ENCODE measurements at places on chromosomes 5 and 9. TPM values are rescaled to one million over a fixed set of nuclear protein-coding genes. Genes with fewer than 3 reads are reported as not detected.

DNA sequence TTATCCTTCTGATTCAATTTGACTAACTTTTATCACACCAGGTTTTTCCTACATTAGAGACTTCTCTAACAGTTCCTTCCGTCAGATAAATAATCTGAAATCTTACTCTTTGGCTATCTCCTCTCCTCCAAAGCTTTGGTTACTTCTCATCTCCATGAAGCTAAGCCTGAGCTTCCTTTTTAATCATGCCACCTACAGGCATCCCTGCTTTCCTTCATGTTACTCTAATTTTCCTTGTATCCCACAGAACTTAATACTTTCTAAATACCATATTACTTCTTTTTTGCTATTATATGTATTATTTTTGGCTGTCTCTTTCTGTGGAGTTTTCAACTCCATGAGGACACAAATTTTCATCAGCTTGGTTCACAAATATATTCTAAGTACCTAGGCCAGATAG is 49.7 kb downstream of the C9 start:
- DNase-seq, result no peak

DNA sequence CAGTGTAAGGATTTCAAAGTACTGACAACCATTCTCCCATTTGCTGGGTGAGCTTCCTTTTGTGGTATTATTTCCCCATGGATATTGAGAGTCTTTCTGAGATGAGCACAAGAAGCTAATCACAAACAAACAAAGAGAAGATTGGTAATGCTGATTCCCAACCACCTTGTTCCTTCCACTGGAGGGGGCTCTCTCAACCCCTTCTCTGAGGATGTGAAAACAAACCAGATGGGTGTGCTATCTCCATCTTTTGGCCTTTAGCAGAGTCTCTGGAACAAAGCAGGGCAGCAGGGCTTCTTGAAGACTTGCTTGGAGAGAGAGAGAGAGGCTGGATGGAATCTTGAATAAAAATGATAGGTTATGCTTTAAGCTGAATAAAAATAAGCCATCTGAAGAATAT is 576.7 kb upstream of the ZNF462 start:
- DNase-seq, result no peak

DNA sequence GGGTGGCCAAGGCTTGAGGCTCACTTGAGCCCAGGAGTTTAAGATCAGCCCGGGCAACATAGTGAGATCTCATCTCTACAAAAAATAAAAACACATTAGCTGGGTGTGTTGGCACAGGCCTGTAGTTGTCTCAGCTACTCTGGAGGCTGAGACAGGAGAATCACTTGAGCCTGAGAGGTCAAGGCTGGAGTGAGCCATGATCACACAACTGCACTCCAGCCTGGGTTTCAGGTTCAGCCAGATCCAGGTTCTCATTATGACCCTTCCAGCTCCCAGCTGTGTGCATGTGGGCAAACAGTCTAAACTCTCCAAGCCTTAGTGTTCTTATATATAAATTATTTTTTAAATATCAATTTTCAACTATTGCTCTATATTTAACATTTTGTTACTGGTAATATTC is 67.9 kb downstream of the ALDH7A1 start:
- no peak for DNase-seq

DNA sequence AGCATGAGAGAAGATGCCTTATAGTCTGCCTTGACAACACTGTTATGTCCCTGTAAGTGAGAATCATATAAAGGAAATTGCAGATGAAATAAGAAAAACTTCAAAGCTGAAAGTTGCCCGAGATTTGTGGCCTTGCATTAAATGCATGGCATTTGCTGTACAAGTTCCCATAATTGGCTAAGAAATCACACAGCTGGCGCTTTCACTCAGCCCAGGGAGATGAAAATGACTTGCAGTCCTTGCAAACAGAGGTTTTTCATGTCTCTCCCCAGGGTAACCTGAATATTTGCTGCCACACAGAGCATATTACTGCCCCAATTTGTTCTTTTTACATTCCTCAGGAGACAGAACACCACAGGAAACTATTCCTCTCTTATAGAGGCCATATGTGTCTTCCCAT is 174.8 kb downstream of the FAM114A2 start:
- DNase-seq, result no peak

DNA sequence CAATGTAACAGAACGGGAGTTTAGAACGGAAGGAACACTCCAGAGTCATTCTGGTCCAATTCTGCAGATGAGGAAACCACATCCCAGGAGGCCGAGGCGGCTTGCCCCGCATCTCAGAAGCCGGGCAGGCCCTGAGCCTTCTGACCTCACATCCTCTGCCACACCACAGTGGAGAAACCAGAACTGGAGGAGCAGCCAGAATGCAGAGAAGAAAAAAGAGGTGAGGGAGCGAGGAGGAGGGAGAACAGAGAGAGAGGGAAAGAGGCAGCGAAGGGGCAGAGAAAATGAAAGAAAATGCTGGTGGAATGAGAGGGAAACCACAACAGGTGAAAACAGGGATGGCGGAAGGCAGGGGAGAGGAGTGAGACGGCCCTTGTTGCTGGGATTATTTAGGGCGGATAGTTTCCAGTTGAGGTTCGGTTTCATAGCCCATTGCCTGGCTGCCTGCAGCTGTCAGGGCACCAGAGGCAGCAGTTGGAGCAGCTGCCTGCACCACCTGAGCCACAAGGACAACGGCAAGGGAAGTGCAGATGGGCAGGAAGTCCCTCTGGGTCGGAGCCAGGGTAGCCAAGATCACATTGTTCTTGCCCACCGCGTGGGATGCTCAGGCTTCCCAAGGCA is at the start of gene HMHB1:
TSS of gene HMHB1 (plus strand) at position 77 of the 621 bp plus-strand sequence.
- DNase-seq, result no peak

DNA sequence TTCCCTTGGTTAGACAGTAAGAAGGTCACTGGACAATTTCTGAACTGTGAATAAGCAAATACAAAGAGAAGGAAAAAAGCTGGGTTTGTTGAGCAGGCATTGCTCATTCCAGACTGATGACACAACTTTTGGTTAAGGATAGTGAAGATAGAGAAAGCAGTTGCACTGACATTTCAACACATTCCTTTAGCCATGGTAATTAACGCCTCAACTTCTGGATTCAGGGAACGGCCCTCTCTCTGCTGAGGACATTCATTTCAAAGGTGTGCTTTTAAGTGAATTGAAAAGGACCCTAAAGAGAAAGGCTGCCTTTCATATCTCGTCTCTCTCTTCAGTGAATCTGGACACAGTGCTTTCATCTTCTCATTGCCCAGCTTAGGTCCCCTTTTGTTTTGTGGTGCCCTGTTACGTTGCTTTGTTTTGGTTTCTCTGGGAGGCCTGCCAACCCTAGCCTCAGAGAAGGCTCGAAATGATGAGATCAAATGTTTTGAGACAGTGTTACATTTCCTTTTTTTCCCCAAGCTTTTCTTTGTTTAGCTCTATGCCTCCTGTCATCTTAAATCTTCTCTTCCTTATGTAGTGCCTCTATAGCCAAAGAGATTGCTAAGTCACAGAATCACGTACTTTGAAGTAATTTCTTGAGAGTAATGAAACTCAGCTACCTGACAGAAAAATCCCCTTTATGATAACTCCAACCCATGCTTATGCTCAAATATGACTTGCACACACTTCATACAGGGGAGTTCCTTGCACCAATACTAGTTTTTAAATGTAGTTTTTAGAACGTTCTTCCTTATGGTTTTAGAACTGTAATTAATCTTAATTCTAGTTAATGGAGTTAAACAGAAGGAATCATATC is 94.4 kb upstream of the IFNE start:
- DNase-seq, result no peak

- no peak for DNase-seq
These were observed 61.1 kb upstream of the LPAR1 start for GRCh38 chr9:111099199-111100008.

GRCh38 chr5:176875783-176876505 is 23.2 kb downstream of the HK3 start:
- DNase-seq, result no peak

GRCh38 chr9:129270903-129271431 is 92.9 kb upstream of the IER5L start:
- no peak for DNase-seq

GRCh38 chr9:69186841-69187611 is 12.9 kb downstream of the TJP2 start:
- DNase-seq, result no peak

DNA sequence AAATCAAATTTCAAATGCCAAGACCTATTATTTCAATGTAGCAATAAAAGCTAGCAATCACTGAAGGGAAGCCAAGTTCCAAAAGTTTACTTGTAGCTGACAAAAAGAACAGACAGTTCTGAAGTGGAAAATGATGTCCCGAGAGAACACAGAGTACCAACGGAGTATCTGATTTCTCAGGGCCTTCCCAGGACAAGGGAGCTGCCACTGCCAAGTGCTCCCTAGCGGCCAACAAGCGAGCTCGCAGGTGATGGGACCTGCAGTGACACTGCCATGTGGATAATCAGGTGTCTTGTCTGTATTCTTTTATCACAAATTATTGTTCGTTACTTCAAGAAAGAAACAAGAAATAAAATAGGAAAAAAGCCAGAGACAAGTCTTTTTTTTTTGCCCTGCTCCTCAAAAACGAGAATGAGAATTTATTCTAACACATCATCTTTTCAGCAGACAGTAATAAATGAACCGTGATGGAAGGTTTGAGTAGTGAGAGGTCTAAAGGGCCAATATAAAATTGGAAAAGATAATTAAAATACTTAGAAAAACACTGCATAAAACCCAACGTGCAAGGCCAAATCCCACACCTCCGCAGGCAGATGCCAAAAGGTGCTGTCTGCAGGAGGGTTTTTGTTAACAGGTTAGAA is 159.4 kb downstream of the MYO10 start:
- no peak for DNase-seq

GRCh38 chr5:173618927-173619519 is 2.6 kb upstream of the BOD1 start:
- DNase-seq, result no peak

- DNase-seq, result no peak
These were observed 84.5 kb downstream of the FGF1 start for GRCh38 chr5:142601432-142601831.

DNA sequence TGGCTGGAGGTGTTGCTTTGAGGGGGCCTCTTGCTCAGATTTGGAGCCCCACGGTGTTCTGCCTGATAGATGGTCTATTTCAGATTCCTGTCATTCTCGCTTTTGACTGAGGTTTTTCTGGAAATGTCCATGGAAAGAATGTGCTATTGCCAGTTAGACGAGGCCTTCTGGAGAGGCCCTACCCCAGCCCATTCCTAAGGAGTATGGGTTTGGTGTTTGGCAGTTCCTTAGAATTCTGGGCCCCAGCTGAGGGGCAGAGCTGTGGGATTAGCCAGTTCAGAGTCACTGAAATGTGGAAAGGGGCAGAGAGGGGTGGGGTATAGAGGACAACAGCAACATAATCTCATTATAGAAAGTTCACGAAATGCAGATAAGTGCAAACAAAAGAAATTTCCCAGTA is 50.5 kb downstream of the GALNT10 start:
- no peak for DNase-seq

DNA sequence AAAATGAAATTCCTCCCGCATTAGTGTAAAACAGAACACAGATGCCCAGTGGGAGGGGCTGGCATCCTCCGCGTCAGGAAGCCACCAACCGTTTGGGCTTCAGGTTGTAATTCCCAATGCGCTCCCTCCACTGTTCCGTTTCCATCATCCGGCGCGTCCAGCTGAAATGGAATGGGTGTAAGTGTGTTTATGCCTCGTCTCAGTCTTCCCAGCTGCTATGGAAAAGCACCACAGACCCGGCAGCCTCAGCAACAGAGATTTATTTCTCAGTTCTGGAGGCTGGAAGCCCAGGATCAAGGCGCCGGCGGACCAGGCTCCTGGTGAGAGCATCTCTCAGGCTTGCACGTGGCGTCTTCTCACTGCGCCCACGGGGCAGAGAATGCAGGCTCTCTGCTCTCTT is 20.4 kb downstream of the KCNT1 start:
- DNase-seq, result no peak

GRCh38 chr5:111602817-111603445 is 90.6 kb upstream of the STARD4 start:
- no peak for DNase-seq

DNA sequence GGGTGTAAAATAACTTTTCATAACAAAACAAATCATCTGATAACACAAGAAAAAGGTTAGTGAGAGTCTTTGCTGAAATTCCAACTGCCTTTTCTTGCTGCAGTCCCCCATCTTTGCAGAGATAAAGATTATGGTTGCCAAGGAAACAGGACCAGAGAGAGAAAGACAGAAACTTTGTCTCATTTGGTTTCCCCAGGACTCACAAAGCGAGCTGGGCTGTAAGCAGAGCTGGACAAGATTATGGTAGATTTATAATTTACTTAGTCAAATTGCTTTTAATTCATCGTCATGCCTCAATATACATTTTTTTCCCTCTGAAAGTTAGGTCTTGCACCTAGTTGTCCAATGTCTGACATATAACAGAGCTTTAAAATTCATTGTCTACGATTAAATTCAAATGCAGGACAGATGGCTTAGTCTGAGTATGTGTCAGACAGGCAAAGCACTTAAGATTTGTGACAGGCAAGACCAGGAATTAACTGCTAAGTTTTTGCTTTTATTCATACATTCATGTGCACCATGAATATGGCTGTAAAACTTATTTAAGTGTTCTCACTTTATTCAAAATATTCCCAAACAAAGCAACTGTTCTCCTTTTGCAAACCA is 17.4 kb downstream of the ENC1 start:
- no peak for DNase-seq

DNA sequence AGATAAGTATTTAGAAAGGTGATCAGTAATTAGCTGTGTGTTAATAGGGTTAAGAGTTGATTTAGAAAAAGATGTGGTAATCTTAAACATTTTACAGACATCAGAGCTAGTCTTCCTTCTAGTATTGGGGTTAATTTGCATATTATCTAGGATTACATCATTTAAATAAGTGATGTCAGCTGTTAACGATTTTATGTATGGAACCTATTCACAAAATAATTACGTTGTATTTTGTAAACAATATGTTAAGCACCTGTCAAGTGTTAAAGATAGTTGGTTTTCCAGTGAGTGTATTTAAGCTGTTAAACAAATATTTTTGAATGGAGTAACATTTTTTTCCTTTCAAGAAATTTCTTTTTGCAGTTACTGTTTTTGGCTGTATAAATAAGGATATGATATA is 2.2 kb downstream of the DCP2 start:
- DNase-seq, result no peak

ZDHHC11B gene
- 5.5 TPM for total RNA-seq

IGIP gene
- 15.9 TPM for total RNA-seq

DDX4 gene
- total RNA-seq, result not detected

SEMA6A gene
- total RNA-seq, result 4.5 TPM

SERINC5 gene
- total RNA-seq, result 20.9 TPM

GPR150 gene
- total RNA-seq, result not detected

SLC6A3 gene
- 0.19 TPM for total RNA-seq

MPDZ gene
- 97.3 TPM for total RNA-seq

FOXD4L4 gene
- total RNA-seq, result not detected

CDH9 gene
- total RNA-seq, result not detected

CCNH gene
- total RNA-seq, result 28.6 TPM

CNTLN gene
- 3.1 TPM for total RNA-seq

KIF12 gene
- not detected for total RNA-seq

CTXN3 gene
- total RNA-seq, result not detected

ADGRV1 gene
- 0.19 TPM for total RNA-seq
